ENCODE measurements at places on chromosomes 7 and 10. TPM values are rescaled to one million over a fixed set of nuclear protein-coding genes. Genes with fewer than 3 reads are reported as not detected.
A peak's percentile ranks its signal among the peaks of the same experiment; 100 is the strongest.

- no peaks in the 10 kb centered on the region for H3K27me3 ChIP-seq
- H3K4me1 ChIP-seq, result no peaks in the 10 kb centered on the region
- H3K4me3 ChIP-seq, result no peak overlapping the region
- no peak overlapping the region for H3K27ac ChIP-seq
Observed at GRCh38 chr7:77223261-77223660, 23.6 kb upstream of the FGL2 start.

- no peak overlapping the region for H3K4me3 ChIP-seq
- no peak overlapping the region for H3K27ac ChIP-seq
- H3K4me1 ChIP-seq, result no peaks in the 10 kb centered on the region
- DNase-seq, result no peak
- no peaks in the 10 kb centered on the region for H3K27me3 ChIP-seq
Observed at GRCh38 chr7:1848911-1849311, 178.8 kb downstream of the ELFN1 start.

DNA sequence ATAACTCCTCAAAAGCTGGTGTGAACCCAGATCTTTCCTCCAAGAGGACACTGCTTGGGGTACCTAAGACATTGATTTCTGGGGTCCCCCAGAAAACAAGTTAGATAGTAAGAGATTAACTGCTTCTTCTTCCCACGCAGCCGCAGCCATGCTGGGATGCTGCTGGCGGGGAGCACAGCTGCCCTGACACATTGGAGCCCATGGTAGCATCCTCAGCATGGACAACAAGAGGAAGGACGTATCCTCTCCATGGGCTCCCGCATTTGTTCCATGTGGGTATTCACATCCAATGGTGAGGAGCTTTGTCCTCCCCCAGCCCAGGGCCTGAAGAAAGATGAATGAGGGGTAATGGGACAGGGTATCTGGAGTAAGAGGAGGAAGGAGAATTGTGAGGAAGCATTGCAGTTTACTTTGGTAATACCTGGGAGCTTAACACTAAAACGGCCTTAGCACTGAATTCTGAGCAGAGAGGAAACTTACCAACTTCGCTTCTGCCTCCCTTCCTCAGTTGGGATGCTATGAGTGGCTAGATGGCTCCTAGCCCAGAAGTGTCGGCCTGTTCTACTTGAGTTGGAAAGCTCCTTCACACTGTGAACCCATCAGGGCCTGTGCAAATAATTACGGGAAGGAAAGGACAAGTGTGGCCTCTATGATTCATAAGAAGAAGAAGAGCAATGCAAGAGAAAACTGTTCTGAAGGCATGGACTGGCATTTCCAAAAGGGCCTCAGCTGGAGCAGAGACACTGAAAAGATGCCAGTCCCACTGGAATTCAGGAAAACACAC lies 43.9 kb downstream of the C10orf120 start:
- peaks cover 22% of the 10 kb centered on the region for H3K4me1 ChIP-seq
- H3K27me3 ChIP-seq, result no peaks in the 10 kb centered on the region
- peak; percentile 73 for DNase-seq
- no peaks in the 10 kb centered on the region for H3K36me3 ChIP-seq
- peak overlapping the region; percentile 54 for H3K27ac ChIP-seq

- DNase-seq, result no peak
- no peaks in the 10 kb centered on the region for H3K36me3 ChIP-seq
- no peak overlapping the region for H3K27ac ChIP-seq
- H3K4me1 ChIP-seq, result no peaks in the 10 kb centered on the region
Observed at GRCh38 chr7:7808156-7808555, 89.7 kb upstream of the RPA3 start.

DNA sequence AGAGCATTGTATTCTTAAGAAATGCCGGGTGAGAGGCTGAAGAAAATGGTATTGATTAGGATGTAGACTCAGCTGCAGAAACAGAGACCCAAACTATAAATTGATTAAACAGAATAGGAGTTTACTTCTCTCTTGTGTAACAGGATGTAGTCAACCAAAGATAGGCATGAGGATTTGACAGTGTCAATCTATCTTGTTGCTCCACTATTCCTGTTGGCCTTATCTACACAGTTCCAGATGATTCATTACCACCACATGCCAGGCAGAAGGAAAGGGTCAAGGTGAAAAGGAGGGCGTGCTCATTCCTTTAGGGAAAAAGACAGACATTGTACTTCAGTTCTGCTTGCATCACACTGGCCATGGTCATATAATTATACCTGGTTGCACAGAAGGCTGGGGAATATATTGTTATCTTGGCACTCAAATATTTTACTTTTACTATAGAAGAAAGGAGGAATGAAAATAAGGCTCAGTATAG lies 11.9 kb upstream of the DMTF1 start:
- H3K27me3 ChIP-seq, result no peaks in the 10 kb centered on the region
- DNase-seq, result no peak
- no peaks in the 10 kb centered on the region for H3K36me3 ChIP-seq
- no peaks in the 10 kb centered on the region for H3K4me1 ChIP-seq

GRCh38 chr10:133366751-133367150 lies 6.4 kb downstream of the ECHS1 start:
- H3K4me3 ChIP-seq, result no peak overlapping the region
- no peaks in the 10 kb centered on the region for H3K27me3 ChIP-seq
- peaks cover 14% of the 10 kb centered on the region for H3K36me3 ChIP-seq
- H3K27ac ChIP-seq, result no peak overlapping the region
- no peaks in the 10 kb centered on the region for H3K4me1 ChIP-seq
- no peak for DNase-seq

GRCh38 chr7:127571741-127572505 lies 13.5 kb downstream of the GCC1 start:
- no peak overlapping the region for H3K27ac ChIP-seq
- H3K36me3 ChIP-seq, result no peaks in the 10 kb centered on the region
- H3K27me3 ChIP-seq, result no peaks in the 10 kb centered on the region
- no peaks in the 10 kb centered on the region for H3K4me1 ChIP-seq
- DNase-seq, result no peak

ATRNL1 gene
- 5.1 TPM for total RNA-seq

Measured in prostate gland (tissue), 2 donors.